Activated CD4-positive, CD25-positive, alpha-beta regulatory T cell treated with anti-CD3 and anti-CD28 coated beads, Interleukin-2, amount 50 U/mL, for 24 hours (primary cell): ENCODE measurements at places on chromosomes 13 and 19.

DNA sequence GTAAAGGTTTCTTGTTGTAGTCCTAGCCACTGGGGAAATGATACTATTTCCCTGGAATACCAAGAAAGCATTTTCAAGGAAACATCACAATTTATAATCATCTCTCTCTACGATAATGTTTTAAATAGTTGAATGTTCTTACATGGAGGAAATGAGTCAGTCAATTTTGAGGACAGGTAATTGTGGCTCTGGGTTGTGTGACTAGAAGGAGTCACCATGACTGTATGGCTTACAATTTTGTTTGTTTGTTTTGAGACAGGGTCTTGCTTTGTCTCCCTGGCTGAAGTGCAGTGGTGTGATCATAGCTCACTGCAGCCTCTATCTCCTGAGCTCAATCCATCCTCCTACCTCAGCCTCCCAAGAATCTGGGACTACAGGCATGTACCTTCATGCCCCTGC lies 47.4 kb downstream of the COG3 start:
- peak; percentile 72 for ATAC-seq

GRCh38 chr19:35107545-35107944 lies 8.1 kb upstream of the FXYD3 start:
- no peak for ATAC-seq

DNA sequence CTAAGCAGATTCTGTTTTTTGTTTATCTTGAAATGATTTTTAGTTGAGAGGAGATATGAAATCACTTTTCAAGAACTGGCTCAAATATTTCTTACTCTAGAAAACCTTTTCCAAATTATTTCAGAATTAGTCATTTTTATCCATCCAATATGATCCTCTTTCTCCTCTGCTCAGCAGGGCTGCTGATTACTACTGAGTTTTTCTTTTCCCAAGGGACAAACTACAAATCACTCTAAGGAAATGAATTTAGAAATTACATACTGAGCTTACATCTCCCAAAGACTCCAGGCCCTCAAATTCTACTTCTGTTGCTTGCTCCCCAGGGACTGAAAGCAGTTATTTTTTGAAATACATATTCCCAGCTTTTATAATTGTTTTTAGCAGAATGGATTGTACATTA lies 87.4 kb upstream of the UFM1 start:
- ATAC-seq = no peak

GRCh38 chr19:12733369-12734214 lies 892 bp downstream of the TRIR start:
- ATAC-seq = no peak

DNA sequence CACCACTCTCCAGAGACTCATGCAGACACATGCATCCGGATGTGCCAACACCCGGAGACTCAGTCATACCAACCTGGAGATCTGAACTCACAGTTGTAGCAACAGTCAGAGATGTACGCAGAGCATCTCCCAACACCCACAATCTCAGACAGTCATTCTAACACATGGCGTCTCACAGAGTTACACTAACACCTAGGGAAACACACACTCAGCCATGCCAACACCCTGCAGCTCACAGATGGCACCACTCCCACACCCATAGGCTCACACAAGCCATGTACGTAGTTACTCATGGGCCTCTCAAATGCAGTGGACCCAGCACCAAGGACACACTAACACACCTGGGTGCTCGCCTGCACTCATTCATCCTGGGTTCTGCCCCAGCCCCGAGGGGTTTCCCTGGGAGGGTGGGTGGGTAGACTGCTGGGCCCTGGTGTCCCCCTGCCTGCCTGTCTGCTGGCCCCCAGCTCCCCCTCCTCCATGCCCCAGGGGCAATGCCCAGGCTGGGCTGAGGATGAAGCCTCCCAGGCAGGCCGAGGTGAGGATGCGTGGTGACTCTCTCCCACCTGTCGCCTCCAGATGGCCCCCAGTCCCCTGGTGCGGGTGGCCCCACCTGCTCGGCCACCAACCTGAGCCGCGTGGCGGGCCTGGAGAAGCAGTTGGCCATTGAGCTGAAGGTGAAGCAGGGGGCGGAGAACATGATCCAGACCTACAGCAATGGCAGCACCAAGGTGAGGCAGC lies 10.0 kb downstream of the PKN1 start:
- ATAC-seq = no peak

DNA sequence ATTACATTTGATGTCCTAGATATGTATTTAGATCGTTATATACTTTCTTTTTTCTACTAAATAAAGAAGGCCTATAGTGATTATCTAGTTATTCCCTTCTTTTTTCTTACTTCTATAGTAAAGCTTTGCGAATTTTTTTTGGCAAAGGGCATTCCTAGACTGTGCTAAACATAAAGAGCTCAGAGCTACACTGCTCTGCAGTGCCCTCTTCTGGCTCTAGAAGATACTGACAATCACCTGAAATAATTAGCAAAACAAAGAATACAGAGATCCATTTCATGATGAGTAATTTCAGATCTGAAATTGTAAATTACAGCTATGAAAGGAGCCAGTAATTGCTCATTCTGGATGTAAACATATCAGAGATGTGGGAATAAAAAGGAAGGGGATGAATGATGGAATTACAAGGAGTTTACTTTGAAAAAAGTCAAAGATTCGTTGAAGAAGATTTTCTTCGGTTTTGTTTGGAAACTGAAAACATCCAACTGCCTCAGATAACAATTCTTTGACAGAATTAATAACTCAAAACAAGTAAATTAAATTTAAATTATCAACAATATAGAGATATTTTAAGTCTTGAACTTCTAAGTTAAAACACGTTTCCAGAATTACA lies 288.5 kb downstream of the NALCN start:
- peak; percentile 58 for ATAC-seq

DNA sequence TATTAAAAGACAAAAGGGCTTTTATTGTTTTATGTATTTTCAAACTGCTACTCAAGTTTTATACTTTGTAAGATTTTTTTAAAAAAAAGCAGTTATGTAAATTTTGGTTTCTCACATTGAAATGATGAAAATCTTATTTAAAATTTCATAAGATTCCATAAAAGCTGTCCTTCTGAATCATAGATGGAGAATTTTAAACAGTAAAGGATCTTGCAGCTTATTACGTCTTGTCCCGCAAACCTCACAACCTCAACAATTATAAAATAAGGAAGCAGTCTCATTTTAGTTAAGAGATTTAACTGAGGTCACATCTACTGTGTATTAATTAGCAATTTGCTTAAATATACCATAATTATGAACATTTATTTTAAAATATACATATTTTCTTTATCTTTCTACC lies 581.0 kb upstream of the SPRY2 start:
- ATAC-seq = no peak

GRCh38 chr19:19559931-19560330 lies 21.9 kb downstream of the CILP2 start:
- ATAC-seq = no peak

GRCh38 chr19:13611596-13611995 lies 105.3 kb upstream of the CACNA1A start:
- no peak for ATAC-seq

DNA sequence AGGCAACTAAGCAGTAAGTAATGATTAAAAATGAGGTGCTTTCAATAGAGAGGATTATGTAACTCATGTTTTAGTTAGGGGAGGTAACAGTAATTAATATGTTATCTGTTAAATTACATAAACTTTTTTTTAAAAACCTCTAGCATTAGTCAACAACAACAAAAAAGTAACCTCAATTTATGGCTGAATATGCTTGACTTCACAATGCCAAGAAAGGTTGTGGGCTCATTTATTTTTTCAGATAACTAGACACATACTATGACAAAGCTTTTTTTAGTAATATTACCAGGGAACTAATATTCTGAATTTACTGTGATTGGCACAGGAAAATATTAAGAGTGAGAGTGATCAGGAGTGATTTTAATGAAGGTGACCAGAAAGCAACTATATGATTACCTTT lies 54.9 kb downstream of the KCNRG start:
- no peak for ATAC-seq

DNA sequence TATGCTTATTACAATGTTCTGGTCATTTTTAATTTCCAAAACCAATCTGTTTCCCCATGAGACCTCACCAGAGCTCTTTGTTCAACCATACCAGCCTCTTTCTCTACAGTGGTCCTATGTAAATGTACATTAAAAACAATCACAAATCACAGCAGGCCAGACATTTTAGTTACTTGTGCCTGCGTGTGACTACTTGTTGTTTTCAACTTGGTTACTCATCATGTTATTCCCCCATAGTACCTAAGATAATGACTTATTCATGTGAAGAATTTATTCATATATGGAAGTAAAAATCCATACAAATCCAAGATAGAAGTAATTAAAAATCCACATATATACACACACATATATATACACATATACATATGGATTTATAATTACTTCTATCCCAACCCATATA lies 379.6 kb downstream of the SLITRK6 start:
- no peak for ATAC-seq

- ATAC-seq = peak; percentile 97
Measured at GRCh38 chr19:1875646-1876495, 9.4 kb downstream of the ABHD17A start.

- peak; percentile 36 for ATAC-seq
Measured at GRCh38 chr19:21483589-21484170, 21.7 kb upstream of the ZNF429 start.

- ATAC-seq = peak; percentile 84
Measured at GRCh38 chr19:1825909-1826556, 14.0 kb upstream of the ATP8B3 start.

GRCh38 chr19:8323781-8324185 lies 2.5 kb downstream of the RPS28 start:
- no peak for ATAC-seq

- ATAC-seq = no peak
Measured at GRCh38 chr13:32001154-32001768, 30.3 kb upstream of the FRY start.

- peak; percentile 86 for ATAC-seq
Measured at GRCh38 chr19:45125975-45126493, 33.1 kb downstream of the PPP1R37 start.

DNA sequence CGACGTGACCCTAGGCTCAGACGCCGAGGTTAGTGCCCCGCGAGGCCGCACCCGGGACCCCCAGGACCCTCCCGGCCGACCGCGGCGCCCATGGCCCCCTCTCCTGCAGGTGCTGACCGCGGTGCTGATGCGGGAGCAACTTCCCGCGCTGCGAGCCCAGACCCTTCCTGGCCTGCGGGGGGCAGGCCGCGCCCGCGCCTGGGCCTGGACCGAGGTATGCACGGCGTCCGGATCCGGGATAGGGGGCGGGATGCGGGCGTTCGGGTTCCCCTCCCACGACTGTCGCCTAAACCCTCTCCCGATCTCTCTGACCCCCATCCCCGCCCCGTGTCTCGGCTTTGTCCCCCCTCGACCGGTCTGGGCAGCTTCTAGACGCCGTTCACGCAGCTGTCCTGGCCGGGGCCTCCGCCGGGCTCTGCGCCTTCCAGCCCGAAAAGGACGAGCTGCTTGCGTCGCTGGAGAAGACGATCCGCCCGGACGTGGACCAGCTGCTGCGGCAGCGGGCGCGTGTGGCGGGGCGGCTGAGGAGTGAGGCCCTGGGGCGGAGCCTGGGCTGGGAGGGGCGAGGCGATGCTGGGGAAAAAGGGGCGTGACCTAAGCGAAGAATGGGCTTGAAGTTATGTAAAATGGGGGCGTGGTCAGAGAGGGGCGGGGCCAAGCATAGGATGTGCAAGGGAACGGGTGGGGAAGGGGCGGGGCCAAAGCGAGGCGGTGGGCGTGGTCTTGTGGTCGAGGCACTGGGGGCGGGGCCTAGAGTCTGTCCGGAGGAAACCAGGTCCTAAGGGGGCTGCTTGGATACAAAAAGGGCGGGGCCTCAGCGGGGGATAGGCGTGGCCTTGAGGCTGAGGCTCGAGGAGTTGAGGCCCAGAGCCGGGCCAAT lies 16.0 kb upstream of the COLGALT1 start:
- peak; percentile 92 for ATAC-seq

DNA sequence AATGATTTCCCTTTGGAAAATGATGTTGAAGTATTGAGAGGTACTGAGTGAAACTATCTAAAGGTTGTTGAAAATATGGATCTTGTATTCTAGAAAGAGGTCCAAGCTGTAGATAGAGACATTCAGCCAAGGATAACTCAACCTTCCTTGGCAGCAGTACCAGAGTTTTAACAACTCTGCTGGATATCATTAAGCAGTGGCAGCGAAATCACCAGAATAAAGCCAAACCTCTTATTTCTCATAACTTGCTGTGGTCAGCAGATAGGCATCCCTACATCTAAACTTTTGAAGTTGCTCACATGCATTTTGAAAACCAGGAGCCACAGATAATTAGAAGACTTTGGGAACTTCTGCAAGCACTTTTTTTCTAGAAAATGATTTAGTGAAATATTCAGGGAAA lies 559.8 kb downstream of the IRS2 start:
- no peak for ATAC-seq

DNA sequence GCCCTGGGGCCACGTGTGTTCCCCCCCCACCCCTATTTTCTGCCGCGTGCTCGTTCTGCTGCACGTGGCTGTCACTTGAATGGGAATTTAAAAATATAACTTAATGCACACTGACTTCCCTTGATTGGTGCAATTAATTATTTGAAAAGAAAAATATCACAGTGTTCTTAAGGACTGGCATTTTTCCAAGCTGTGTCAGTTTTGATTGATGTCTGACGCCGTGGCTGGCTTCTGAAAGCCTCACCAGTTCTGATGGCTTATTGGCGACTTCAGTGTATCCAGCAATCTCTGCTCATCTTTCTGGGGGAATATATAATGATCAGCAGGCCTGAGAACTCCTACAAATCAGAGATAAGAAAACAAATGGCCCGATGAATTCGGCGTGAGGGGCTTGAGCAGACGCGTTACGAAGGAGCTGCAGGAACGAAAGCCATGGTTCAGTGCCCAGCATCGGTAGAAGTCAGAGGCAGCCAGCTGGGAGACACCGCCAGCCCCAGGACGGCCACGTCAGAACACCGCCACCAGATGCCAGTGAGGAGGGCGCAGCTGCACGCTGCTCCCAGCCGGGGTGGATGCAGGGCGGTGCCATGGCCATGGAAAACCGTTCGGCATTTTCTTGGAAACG lies 111.2 kb downstream of the KDM4B start:
- no peak for ATAC-seq

- no peak for ATAC-seq
Measured at GRCh38 chr13:112576768-112577167, 11.2 kb downstream of the TUBGCP3 start.

GRCh38 chr19:18496167-18496979 lies 25.5 kb downstream of the ELL start:
- peak; percentile 97 for ATAC-seq
